Dermis blood vessel endothelial cell (primary cell): ENCODE measurements at places on chromosomes 5 and 9. TPM values are rescaled to one million over a fixed set of nuclear protein-coding genes. Genes with fewer than 3 reads are reported as not detected.
A peak's percentile ranks its signal among the peaks of the same experiment; 100 is the strongest.

DNA sequence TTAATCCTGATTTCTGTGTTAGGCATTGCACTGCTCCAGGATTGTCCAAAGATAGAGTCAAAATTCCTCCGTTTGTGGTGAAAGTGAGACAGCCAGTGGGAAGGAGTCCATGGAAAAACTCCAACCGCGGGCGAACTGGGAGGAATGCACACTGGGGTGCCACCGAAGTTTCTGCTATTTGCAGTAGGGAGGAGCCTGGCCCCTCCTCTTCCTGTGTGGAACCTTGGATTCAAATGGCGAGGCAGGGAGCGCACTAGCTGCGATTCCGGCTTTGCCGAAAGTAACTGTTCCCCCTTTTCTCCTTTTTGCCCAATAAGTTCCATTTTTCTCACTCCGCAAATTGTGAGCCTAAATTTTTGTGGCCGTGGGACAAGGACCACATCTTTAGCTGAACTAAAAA is 9.3 kb downstream of the BAAT start:
- no peak for DNase-seq

DNA sequence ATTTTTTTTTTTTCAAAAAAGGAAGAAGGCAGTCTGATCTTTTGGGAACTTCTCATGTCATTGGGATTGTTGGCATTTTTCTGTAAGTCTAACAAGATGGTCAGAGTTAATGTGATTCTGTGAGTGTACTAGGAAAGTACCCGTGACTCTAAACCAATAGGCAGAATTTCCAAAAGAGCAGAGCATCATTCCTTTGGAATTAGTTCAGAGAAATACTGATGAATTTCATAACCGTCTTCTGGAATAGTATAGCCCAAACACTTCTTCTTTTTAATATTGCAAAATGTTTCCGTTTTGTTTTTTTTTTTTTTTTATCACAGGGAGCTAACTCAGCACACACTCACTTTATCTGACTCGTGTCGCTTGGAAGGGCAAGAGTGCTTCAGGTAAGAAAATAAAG is 407.4 kb downstream of the DTWD2 start:
- DNase-seq, result no peak

GRCh38 chr5:472076-472655 is 29.2 kb downstream of the EXOC3 start:
- DNase-seq, result peak; percentile 17

DNA sequence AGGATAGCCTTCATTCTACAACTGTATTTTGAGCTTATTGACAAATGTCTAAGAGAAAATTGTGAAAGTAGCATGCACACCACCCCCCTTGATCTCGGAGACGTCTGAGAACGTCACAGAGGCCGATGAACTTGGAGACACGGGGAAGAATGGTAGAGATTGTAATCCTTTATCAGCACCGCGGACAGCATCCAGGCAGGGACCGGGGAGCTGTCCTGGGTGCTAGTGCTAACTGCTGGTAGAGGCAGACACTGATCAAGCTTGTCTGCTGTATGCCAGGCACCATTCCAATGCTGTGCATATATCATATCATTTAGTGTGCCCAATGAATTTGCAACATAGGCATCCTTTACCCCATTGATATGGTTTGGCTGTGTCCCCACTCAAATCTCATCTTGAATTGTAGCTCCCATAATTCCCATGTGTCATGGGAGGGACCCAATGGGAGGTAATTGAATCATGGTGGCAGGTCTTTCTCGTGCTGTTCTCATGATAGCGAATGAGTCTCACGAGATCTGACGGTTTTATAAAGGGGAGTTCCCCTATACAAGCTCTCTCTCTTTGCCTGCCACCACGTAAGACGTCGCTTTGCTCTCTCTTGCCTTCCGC is 98.8 kb downstream of the LHX2 start:
- peak; percentile 78 for DNase-seq

GRCh38 chr5:57711471-57711870 is 228.9 kb upstream of the ACTBL2 start:
- no peak for DNase-seq

GRCh38 chr5:14105718-14106410 is 37.3 kb upstream of the TRIO start:
- DNase-seq, result peak; percentile 80

DNA sequence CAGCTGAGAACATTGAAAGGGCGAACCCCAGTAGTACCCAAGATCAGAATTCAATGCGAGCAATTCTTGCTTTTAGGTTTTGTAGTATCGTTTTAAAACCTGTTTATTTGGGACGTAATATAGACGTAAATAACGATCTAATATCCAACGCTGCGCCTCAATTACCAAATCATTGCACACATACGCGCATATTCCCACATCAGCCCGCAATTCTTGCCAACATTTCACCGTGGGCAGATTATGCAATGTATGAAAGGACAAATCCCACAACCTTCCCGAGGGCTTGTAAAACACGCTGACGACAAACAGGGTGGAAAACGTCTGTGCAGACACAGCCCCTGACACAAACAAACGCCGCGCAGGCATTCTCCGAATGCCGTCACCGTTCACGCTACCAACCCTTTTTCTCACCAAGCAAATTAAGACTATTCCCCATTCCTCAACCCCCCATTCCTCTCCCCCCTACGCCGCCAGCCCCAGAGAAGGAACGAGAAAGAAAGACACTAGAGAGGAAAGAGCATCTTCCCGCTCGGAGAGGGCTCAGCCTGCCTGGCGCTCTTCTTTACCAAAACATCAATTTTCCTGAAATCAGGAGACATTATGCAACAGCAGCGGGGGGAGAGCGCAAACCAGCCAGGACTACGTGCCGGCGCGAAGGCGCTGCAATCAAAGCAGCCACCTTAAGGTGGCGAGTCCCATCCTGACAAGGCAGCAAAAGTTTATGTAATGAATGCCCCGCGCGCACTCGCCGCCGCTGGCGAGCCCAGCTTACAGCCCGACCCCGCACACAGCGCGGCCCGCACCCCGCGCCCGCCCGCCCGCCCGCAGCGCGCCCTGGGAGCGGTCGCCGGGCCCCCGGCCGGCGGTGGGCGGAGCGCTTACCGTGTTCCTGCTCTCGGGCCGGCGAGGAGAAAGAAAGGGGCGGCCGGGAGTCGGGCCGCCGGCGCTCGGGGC is 597 bp downstream of the NFIL3 start:
- peak; percentile 80 for DNase-seq

DNA sequence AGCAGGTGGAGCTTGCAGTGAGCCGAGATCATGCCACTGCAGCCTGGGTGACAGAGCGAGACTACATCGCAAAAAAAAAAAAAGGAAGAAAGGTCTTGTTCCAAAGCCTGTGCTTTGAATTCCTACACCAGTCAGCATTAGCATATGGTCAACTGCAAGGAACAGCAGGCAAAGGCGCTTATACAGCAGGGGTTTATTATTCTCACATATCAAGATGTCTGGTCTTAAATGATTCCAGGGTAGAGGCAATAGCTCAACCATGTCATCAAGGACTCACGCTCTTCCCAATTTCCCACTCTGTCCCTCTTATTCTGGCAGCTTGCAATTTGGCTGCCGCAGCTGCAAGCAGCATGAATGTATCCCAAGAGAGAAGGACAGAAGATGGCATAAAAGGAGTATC is 28.6 kb upstream of the HRH2 start:
- no peak for DNase-seq

DNA sequence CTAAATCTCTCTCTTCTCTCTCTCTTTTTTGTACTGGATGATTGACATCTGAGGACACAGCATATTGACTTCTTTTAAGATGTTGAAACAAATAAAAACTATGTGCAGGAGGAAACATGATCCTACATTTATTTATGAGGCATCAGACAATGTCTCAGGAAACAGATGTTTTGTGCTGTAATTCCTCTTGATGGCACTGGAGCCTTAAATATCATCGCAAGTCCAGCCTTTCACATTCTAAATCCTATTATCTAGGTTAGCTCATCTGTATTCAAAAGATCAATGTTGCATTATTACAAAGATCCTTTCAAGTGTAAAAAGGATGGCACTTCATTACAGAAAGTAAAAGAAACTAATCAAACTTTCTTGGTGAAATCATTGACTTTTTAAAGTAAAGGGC is 63.9 kb downstream of the MAT2B start:
- peak; percentile 57 for DNase-seq

DNA sequence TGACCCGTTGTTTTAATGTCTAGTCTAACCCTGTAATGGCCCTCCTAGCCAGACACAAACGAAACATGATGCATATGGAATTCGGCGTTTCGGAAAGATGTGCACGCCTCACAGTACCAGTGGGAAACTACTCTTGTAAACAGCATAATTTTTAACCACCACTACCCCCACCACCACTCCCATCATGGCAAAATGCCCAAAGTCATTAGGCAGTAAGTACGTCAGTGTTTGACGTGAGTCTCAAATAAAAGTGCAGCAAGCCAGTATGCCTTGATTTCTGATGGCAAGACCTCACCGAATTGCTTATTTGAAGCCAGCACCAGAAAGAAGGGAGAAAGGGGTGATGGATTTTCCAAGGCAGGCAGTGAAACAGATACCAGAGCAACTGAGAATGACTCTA is 71.4 kb downstream of the ADRB2 start:
- no peak for DNase-seq

DNA sequence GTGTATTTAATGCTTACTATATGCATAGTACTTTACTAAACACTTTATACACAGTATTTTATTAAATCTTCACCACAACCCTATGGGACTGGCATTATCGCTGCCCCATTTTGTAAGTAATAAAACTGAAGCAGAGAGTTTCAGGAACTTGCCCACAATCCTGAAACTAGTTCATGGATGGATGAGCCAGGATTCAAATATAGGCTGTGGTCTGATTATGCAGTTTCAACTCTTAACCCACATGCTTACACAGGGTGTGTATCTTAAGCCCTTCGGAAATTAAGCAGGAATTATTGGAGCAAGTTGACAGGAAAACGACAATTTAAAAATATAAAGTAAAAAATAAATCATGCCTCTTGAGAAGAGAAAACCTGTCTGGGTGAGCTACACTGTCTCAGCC is 109.0 kb downstream of the ATP10B start:
- no peak for DNase-seq

Gene ZNF608
- 14.8 and 15.6 TPM in 2 replicates for total RNA-seq

Gene SCAI
- total RNA-seq, result 8.9 and 13.6 TPM in 2 replicates

Gene INSL4
- not detected in 2 replicates for total RNA-seq

Gene HTR4
- 0.14 TPM in 1 of 2 replicates, not detected in the other for total RNA-seq

Gene NREP
- total RNA-seq, result 24.9 and 39.0 TPM in 2 replicates

Gene PRDM9
- not detected in 2 replicates for total RNA-seq
